Hair follicle dermal papilla cell (primary cell): ENCODE measurements at places on chromosomes 7 and 10. TPM values are rescaled to one million over a fixed set of nuclear protein-coding genes. Genes with fewer than 3 reads are reported as not detected.

The STEAP4 gene
- 1.5 and 1.8 TPM in 2 replicates for total RNA-seq

The STEAP1 gene
- 44.4 and 50.0 TPM in 2 replicates for total RNA-seq

The OR13A1 gene
- not detected in 2 replicates for total RNA-seq

The CFAP70 gene
- 1.2 and 1.3 TPM in 2 replicates for total RNA-seq

The OR9A2 gene
- not detected in 2 replicates for total RNA-seq

The GRM3 gene
- not detected in 2 replicates for total RNA-seq

The POLR2J2 gene
- total RNA-seq: 6.9 and 7.6 TPM in 2 replicates

The RFC2 gene
- 8.7 and 9.4 TPM in 2 replicates for total RNA-seq
